NCI-H446 (cell line): ENCODE measurements at places on chromosomes 5 and 9.

DNA sequence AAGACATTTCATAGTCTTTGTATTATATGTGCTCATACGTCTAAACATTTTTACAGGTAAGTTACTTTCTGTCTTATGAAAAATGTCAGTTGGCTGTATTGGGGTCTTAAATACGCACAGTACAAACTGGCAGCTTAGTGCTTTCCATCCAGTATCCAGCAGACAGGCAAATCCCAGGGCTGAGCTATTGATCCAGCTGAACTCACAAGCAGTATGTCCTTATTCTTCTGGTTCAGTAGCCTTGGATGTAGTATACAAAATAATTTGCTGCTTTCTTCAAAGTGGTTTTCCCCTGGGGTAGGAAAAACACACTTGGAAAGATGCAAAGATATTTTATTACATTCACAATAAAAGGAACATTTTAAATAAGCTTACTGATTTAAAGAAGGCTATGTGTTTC, 617.2 kb downstream of the NR2F1-AS1 start:
- DNase-seq, result no peak

- no peak for DNase-seq
Measured at GRCh38 chr5:133751846-133752245, 139.5 kb upstream of the FSTL4 start.

GRCh38 chr5:116663081-116663480, 88.5 kb upstream of the SEMA6A start:
- no peak for DNase-seq

- DNase-seq, result peak; percentile 49
Measured at GRCh38 chr9:93670208-93671019, 94.0 kb downstream of the PHF2 start.

DNA sequence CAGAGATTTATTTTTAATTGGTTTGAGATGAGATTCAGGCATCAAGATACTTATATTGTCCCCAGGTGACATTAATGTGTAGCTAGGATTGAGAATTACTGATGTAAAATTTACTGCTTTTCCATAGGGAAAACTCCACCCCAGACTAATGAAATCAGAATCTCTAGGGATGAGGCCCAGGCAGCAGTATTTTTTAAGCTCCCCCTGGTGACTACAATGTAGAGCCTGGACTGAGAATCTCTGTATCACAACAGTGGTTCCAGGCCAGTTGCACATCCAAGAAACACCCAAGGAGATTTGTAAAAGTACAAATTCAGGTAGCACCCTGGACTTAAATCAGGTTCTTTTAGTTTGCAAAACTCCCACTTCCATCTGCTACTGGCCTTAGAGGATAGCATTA, 185.7 kb downstream of the MARCHF11 start:
- no peak for DNase-seq

- no peak for DNase-seq
Measured at GRCh38 chr5:109803854-109804253, 114.1 kb downstream of the MAN2A1 start.

GRCh38 chr9:93573516-93573828, 2.9 kb upstream of the PHF2 start:
- DNase-seq, result no peak

DNA sequence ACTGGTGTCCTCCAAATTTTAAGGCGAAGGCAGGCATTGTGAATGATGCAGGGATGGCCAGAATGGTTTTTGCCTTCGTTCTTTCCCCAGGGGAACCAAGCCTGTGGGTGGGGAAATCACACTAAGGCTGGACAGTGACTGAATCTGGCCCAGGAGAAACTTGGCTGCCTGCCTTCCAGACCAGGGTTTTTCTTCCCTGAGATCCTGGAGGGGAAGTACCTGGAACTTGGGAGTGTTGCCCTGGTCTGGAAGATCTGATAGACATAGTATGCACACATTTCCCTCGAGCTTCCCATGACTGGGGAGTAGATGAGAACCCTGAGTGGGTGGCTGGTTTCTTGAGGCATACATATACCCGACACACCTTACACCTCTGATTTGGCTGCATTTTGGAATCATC, 664 bp upstream of the IL11RA start:
- DNase-seq, result no peak

- DNase-seq, result no peak
Measured at GRCh38 chr5:56467176-56467717, 234.1 kb upstream of the ANKRD55 start.

DNA sequence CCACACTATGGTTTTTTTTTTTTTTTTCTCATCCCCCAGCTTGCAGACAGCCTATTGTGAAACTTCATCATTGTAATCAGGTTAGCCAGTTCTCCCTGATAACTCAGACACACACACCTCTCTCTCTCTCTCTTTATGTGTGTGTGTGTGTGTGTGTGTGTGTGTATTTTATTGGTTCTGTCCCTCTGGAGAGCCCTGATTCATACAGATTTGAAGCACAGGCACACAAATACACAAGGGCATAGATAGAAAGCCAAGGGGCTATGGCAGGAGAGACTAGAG, 20.6 kb upstream of the VCAN start:
- DNase-seq, result no peak

- DNase-seq, result no peak
Measured at GRCh38 chr9:118455259-118455658, 751.1 kb downstream of the TLR4 start.

DNA sequence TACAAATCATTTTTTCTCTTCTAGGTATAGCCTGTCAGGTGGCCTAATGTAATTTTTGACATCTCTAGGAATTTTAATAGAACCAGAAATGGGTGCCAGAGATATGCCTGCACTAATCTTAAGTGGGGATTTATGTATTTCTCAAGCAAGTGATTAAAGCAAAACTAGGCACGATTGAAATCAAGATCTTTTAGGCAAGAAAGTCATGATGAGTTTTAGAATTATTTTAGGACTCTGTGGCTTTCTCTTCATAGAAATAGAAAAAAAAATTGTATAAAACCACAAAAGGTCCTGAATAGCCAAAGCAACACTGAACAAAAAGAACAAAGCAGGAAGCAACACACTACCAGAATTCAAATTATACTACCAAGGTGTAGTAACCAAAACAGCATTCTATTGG, 952 bp upstream of the AMACR start:
- no peak for DNase-seq

DNA sequence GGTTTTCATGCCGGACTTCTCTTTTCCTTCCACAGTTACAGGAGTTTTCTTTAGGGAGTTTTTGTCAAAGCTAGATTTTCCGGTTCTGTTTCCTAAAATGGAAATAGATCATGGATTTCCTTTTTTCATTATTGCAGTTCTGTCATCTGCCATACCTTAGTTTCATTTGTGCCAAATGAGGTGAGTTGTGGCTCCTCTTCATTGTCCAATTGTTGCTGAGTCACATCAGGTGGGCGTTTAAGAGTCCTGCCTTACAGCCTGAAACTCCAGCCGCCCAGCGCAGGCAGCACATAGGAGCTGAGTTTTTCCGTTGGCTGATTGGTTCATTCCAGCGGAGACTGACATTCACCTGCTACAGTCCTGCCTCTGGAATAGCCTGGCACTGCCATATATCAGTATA, 14.1 kb downstream of the SLC25A25 start:
- no peak for DNase-seq

DNA sequence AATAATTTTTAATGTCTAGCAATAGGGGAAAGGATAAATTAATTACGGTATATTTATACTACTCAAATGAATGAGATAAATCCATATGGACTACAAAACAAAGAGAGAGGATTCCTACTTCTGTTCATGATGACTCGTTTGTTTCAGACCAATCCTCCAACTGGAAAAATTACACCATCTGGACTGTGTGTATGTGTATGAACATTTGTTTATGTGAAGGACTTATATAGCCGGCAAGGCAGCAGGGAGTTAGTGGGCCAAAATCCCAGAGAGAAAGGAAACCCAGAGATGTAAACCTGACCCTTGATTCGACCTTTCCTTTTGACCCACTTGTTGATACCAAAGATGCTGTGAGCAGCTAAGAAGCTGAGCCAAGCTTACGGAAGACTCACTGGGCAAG, 20.1 kb downstream of the PDE6A start:
- DNase-seq, result no peak

DNA sequence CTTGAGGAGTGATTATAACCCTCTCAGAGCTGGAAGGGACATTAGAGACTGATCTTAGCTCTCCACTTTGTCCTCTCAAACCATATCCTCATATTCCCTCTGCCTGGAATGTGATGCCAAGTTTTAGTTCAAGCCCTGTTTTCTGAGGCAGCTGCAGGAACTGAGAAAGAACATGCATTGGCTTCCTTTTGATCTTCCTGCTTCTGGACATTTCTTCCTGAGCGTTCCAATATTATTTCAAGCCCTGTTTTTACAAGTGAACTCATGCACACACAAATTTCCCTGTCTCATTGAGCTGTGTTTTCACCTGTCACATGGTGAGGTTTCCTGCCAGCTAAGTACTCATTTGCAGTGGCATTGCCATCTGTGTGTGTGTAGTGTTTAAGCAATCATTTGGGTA, 17.0 kb downstream of the FOCAD start:
- DNase-seq, result peak; percentile 77

- DNase-seq, result no peak
Measured at GRCh38 chr5:56270058-56270457, 36.9 kb upstream of the ANKRD55 start.

GRCh38 chr9:14399756-14400657, 86.1 kb upstream of the NFIB start:
- no peak for DNase-seq

DNA sequence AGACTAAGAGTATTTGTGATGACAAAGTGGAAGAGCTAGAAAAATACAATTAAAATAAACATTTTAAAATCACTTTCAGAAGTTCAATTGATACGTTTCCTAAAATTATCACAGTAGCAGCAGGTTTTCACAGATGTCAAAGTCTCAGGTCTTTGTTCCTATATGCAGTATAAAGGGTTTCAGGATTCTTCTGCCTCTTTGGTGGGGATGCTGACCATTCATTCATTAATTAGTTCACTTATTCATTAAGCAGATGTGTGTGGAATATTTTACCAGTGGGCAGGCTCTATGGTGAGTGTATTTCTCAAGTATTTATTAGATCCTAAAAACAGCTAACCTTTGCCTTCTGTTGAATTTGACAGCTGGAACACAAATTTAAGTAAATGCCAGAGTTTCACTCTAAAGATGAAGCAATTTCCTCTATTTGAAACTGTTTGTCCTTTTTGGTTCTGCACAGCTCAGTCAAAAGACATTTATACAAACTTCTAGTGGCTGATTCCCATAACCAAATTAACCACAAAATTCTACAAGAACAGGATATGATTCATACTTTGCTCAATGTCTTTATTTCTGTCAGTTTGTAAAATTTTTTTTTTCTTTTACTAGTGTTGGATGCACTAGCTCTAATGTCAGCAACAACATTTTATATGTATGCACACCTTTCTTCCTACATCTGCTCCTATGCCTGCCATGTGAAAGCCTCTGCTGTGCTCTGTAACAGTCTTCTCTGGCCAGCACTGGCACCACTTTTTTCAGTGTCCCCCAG, 75.9 kb upstream of the PRR16 start:
- no peak for DNase-seq

DNA sequence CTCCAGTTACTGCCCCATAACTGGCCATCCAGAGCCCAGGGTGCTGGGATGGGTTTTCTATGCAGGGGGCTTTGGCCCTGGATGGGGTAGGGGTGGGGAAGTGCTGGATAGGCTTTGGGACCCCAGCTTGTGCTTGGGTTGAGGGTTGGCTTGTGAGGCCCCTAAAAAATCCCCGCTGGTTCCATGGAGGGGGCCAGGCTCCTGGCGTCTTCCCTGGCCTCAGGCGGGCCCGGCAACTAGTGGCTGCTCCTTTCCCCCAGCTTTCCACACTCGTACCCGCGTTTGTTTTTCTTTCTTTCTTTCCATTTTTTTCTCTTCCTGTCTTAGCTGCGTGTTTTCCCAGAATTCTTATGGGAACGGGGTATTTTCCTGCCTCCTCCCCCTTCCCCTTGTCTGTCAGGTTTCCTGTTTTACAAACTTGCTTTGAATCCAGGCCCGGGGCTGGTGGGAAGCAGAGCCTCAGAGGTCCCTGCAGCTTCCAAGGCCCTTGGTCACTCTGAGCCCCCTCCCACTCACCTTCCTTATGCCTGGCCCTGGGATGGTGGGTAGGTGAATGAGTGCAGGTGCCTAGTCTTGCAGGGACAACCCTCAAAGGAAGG, 40.2 kb downstream of the RGS3 start:
- no peak for DNase-seq

GRCh38 chr9:121912812-121913627, 180.1 kb downstream of the TTLL11 start:
- DNase-seq, result no peak

DNA sequence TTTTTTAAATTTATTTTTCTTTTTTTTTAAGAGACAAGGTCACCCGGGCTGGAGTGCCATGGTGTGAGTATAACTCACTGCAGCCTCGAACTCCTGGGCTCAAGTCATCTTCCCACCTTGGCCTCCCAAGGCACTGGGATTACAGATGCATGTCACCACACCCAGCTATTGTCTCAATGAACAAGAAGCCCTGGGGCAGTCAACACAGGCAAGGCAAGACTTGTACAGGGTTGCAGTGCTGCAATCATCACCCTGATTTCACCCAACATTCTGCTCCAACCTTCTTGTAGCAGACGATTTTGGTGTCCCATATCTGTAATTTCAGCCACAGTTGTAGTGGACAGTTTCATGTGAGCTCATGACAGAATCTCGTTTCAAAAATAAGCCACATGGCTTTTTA, 205.8 kb upstream of the KIF2A start:
- no peak for DNase-seq

DNA sequence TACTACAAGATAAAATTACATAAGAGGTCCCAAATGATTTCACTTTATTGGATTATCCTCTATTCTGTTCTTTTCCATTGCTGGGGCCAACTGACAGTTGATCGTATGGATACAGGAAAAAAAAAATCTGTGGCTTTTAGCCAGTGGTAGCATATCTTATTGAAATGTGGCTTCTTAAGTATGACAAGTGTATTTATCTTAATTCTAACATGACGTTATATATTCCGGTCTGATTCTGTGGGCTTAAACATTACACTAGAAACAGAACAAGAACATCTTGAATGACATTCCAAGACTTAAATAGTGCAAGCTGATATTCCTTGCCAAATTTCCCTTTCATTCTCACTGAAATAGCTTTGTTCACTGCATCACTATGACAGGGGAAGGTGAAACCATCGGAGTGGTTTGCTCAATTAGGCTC, 117.9 kb downstream of the INSYN2B start:
- DNase-seq, result no peak

- DNase-seq, result no peak
Measured at GRCh38 chr5:171578829-171579491, 159.5 kb downstream of the FGF18 start.

GRCh38 chr5:171956887-171957495, 49.4 kb downstream of the FBXW11 start:
- DNase-seq, result peak; percentile 42

GRCh38 chr5:50724262-50724661, 57.8 kb downstream of the PARP8 start:
- no peak for DNase-seq

GRCh38 chr9:133944746-133945135, 47.4 kb downstream of the VAV2 start:
- DNase-seq, result no peak

DNA sequence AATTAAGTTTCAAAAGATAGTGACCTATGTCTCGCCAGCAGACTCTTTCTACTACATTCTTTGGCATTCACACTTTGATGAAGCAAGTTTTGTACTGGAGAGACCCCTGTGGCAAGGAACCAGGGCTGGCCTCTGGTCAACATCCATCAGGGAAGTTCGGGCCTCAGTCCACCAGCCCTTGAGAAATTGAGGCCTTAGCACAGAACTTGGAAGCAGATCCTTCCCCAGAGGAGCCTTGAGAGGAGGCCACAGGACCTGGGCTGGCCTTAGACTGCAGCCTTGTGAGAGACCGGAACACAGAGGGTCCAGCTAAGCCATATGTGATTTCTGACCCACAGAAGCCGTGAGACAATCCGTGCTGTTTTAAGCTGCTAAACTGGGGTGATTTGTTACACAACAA, 317.9 kb downstream of the ZSWIM6 start:
- no peak for DNase-seq

GRCh38 chr5:146344155-146345118, 5.8 kb downstream of the POU4F3 start:
- no peak for DNase-seq
